ENCODE measurements at places on chromosomes 11 and 22. TPM values are rescaled to one million over a fixed set of nuclear protein-coding genes. Genes with fewer than 3 reads are reported as not detected.

GRCh38 chr22:37544955-37545702, 15.2 kb upstream of the CDC42EP1 start:
- DNase-seq: peak; percentile 88

GRCh38 chr11:93570759-93571413, 27.7 kb upstream of the SMCO4 start:
- DNase-seq: no peak

DNA sequence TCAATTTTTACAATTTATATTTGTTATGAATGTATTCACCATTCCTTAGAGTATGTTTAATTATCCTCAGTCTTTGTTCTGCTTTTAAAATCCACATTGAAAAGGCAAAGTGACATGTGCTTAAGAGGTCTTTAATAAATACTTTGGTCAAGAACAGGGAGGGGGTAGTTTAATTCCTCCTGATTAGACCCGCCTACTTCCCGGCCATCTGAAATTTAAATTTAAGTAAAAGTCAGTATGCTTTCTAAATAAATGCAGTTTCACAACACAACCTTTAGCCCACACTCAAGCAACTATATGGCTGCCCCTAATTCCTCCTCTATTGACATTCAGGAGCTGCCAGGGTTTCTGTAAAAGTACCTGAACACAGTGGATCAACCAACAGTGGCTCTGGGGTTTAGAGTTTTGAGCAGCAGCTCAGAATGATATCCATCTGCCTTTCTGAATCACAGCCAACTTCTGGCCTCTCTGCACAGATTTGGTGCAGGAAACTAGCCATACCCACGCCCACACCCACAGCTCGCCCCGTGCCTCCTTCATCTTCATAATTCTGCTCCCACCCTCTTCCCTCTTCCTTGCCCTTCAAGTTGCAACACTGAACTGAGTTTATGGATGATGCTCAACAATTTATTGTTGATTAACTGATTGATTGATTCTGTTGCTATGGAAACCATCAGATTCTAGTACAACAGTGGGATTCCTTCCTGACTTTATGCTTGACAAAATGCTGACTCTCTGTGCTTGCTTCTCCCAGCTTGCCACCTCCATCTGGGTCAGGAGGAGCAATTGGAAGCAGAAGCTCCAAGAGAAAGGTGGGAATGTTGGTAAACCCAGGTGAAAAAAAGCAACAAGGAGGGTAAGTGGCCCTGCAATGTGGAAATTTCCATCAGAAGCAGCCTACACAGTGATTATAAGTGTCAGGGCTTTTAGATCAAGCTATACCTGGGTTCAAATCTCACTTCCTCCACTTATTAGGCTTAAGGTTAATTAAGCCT, 70.8 kb downstream of the PANX1 start:
- no peak for DNase-seq

DNA sequence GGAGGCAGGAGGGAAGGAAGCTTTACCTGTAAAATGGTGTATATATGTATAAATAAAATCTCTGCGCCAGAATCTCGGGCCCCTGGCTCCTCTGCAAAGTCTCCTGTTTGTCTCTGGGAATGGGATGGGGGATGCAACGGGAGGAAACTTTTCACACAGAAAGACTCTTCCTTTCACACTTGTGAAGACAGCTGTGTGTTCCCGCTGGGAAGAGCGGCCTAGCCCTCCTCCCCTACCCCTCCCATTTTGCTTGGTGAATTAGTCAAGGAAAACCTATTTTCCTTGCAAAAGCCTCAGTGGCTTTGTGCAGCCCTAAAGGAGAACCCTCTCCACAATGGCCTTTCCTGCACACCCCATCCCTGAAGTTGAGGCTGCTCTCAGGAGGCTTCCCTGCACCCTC, 9.4 kb upstream of the IGF2 start:
- DNase-seq: no peak

DNA sequence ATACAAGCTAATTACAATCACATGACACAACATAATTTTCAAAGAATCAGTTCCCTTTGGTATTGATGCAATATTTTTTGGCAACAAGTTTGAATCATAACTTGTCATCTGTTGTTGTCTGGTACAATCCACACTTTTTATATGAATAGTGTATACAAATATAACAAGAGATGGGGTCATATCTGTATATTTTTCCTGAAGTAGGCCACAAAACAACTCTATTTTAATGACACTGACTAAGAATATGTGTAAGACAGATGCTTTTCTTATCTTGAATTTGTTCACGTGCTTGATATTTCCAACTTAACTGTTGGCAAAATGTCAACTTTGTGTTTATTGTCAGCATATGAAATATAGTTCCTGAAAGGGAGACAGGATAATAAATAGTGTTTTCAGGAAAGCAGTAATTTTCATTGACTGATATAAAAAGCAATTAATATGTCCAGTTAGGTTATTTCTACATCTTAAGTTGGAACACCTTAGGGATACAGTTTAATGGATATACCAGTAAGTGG, 27.9 kb downstream of the NOX4 start:
- no peak for DNase-seq

GRCh38 chr22:36411589-36412258, 24.0 kb upstream of the MYH9 start:
- DNase-seq: no peak

GRCh38 chr22:17090550-17090949, 5.8 kb downstream of the IL17RA start:
- no peak for DNase-seq

- no peak for DNase-seq
These were observed 75.7 kb downstream of the MPPED1 start for GRCh38 chr22:43487311-43488030.

- no peak for DNase-seq
These were observed 27.4 kb upstream of the ST14 start for GRCh38 chr11:130131961-130132850.

DNA sequence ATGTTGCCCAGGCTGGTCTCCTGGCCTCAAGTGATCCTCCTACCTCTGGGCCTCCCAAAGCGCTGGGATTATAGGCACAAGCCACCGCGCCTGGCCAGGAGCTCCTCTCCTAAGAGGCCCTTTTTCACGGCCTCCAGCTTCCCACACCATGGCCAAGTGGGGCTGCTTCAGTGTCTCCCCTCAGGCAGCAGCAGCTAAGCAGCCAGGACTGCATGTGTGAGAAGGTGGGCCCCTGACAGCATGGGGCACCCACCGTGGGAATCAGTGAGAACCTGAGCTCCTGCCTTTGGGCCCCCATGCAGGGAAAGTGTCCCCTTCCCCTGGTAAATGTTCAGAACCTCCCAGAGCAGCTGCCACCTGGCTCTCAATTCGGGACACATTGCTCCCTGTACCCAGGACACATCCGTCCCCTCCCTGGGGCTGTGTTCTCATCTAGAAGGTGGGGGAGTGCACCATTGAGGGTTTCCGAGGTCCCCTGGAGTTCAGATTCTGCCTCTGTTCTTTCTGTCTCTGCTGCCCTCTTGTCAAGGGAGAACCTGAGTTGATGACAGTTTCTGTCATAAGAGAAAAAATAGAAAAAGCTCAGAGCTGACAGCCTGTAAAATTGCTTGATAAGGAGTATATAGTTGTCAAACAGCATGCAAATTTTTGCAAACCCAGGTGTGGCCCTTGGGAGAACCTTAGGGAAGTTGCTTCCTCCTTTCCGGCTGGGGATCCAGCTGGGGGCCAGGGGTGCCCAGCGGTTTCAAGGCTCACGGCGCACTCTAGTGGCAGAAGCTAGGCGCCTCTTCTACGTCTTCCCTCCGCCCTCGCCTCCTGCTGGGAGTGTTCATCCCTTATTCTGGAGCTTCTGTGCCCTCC, 29.7 kb downstream of the FAM83F start:
- DNase-seq: peak; percentile 86

- DNase-seq: peak; percentile 15
These were observed 544.9 kb downstream of the TBC1D22A start for GRCh38 chr22:47307326-47307725.

DNA sequence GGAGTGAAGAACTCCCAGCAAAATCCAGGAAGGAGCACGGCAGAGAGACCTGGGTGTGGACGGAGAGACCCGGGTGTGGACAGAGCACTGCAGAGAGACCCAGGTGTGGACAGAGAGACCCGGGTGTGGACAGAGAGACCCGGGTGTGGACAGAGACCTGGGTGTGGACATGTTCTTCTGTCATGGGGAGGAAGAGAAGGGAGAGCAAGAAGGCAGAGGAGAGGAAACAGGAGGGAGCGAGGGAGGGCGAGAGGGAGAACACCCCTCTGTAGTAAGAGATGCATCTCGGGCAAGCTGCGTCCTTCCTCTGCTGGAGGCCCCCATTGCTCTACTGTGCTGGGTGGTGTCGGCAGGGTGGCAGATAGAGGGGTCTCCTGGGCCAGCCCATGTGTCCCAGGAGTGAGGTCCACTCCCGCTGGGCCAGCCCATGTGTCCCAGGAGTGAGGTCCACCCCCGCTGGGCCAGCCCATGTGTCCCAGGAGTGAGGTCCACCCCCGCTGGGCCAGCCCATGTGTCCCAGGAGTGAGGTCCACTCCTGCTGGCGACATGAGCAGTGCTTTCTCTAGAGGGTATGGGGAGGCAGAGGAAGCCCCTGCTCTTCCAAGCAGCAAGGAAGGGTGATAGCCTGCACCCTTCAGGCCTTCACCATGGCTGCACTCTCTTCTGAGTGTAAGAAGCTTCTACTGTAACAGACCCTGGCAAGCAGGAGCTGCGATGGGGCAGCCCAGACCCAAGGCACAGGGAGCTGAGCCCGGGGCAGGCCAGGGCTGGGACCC, 934.2 kb downstream of the BRD1 start:
- no peak for DNase-seq

GRCh38 chr11:85949798-85950197, 94.6 kb downstream of the CCDC83 start:
- no peak for DNase-seq

GRCh38 chr11:58776891-58777710, 45.4 kb upstream of the GLYAT start:
- DNase-seq: no peak

DNA sequence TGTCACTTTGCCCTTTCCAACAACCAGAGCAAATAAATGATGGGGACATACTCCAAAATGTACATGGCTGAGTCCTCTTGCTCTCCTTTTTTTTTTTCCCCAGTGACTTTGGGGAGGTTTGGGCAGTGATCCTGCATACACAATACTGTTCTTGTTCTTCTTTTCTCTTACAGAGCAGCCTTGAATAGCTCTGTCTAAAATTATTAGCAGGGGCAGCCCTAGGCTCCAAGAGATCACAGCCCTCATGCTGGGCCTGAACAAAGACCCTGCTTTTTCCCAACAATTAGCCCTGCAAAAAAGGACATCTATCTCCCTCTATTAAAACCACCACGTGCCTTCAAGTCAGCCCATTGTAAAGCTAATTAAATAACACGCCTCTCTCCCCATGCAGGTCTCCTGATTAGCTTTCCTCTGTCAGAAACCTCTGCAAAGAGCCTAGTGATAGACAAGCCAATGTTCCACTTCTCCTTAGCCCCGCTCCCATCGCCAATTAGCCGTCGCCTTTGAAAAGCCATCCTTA, 54.7 kb downstream of the ETS1 start:
- DNase-seq: no peak

OR52E8 gene
- not detected for total RNA-seq

OR52M1 gene
- total RNA-seq: not detected

SERPING1 gene
- 90.0 TPM for total RNA-seq

PLEKHA7 gene
- 77.1 TPM for total RNA-seq

LMO2 gene
- total RNA-seq: 10.9 TPM
